ENCODE measurements at places on chromosomes 2 and 18. TPM values are rescaled to one million over a fixed set of nuclear protein-coding genes. Genes with fewer than 3 reads are reported as not detected.

AFF3 gene
- 27.1 TPM for total RNA-seq

CTAGE1 gene
- total RNA-seq, result 19.6 TPM

KCNJ3 gene
- total RNA-seq, result 1.7 TPM

HOXD3 gene
- total RNA-seq, result 14.0 TPM

GRCh38 chr2:196431076-196431475, 208.4 kb upstream of the CCDC150 start:
- no peaks in the 10 kb centered on the region for H3K27me3 ChIP-seq
- no peak for DNase-seq
- H3K27ac ChIP-seq, result no peak overlapping the region
- H3K4me1 ChIP-seq, result no peaks in the 10 kb centered on the region
- H3K4me3 ChIP-seq, result no peak overlapping the region
- no peaks in the 10 kb centered on the region for H3K36me3 ChIP-seq

GRCh38 chr2:128867936-128868636, 549.4 kb upstream of the HS6ST1 start:
- no peak overlapping the region for H3K27ac ChIP-seq
- no peak for DNase-seq
- no peak overlapping the region for H3K4me3 ChIP-seq
- H3K4me1 ChIP-seq, result no peaks in the 10 kb centered on the region
- H3K27me3 ChIP-seq, result no peaks in the 10 kb centered on the region
- no peaks in the 10 kb centered on the region for H3K36me3 ChIP-seq

- H3K27me3 ChIP-seq, result no peaks in the 10 kb centered on the region
- H3K4me3 ChIP-seq, result no peak overlapping the region
- no peak for DNase-seq
- no peaks in the 10 kb centered on the region for H3K36me3 ChIP-seq
Measured at GRCh38 chr2:160918258-160918657, 242.0 kb upstream of the TANK start.

GRCh38 chr2:71787476-71788185, 334.3 kb downstream of the DYSF start:
- H3K27me3 ChIP-seq, result no peaks in the 10 kb centered on the region
- DNase-seq, result no peak

DNA sequence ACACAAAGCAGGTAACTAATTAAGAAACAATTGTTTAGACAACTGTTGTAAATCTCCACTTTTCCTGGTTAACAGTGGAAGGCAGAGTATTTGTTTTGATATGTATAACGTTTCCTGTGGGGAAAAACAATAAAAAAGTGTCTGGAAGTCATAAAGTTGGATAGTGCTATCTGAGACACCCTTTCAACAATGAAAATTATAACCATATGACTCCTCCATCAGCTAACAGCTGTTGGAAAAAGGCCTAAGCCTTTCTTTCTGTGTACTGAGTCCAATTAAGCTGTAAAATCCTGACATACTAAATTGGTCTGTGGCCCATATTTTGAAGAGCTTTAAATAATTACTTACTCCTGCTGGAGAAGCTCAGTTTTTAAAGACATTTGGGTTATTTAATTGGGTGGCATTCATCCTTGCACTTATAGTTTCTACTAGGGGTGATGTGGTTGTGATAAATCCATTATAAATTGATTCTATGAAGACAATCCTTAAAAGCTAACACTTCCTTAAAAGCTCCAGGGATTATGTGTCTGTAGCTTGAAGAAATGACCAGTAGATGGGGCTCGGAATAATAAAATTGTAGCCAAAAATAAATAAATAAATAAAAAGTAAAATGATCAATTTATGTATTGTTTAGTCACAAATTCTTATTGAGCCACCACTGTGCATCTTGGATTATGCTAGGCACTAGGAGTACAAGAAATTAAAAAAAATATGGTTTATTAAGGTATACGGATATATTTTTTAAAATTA, 698.1 kb upstream of the NXPH2 start:
- no peak overlapping the region for H3K4me3 ChIP-seq
- no peaks in the 10 kb centered on the region for H3K27me3 ChIP-seq
- no peak for DNase-seq
- H3K27ac ChIP-seq, result no peak overlapping the region
- H3K4me1 ChIP-seq, result no peaks in the 10 kb centered on the region

DNA sequence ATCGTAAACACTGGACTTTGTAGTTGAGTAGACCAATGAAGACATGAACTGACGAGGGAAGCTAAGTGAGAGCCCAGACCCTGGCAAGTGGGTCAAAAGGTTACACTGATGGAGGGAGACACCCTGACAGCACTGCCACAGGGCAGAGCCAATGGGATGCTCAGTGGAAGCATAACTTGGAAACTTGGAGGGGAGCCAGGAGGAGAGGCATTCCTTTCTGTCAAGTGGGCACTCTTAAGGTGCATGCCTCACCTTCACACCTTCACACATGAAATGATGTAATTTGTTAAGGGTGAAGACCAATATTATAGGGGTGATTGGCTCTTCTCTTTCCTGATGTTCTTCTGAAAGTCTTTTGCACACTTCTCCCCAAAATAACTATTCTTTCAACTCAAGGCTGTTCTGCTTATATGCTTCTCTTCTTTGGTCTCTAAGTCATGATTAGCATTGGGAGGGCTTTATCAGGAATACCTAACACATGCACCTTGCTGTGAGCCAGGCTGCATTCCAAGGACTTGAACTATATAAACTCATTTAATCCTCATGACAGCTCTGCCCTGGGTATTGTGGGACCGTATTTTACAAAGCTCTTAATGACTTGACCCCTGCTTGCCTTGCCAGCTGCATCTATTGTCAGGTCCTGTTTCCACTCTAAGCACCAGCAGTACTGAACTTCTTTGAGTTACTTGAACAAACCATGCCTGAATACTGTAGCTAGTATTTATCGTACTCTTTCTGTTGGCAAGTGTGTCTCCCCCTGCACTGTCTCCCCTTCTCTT, 19.0 kb downstream of the RPL37A start:
- H3K4me3 ChIP-seq, result no peak overlapping the region
- no peak overlapping the region for H3K27ac ChIP-seq
- H3K27me3 ChIP-seq, result no peaks in the 10 kb centered on the region
- no peak for DNase-seq

- no peak overlapping the region for H3K27ac ChIP-seq
- DNase-seq, result no peak
- no peaks in the 10 kb centered on the region for H3K27me3 ChIP-seq
- H3K4me3 ChIP-seq, result no peak overlapping the region
Measured at GRCh38 chr2:204205082-204205481, 268.5 kb downstream of the ICOS start.

All from testis (tissue), 5 donors.